ENCODE measurements at places on chromosomes 12 and 14.

GRCh38 chr12:104740668-104741067 is 217.4 kb downstream of the SLC41A2 start:
- DNase-seq = no peak

DNA sequence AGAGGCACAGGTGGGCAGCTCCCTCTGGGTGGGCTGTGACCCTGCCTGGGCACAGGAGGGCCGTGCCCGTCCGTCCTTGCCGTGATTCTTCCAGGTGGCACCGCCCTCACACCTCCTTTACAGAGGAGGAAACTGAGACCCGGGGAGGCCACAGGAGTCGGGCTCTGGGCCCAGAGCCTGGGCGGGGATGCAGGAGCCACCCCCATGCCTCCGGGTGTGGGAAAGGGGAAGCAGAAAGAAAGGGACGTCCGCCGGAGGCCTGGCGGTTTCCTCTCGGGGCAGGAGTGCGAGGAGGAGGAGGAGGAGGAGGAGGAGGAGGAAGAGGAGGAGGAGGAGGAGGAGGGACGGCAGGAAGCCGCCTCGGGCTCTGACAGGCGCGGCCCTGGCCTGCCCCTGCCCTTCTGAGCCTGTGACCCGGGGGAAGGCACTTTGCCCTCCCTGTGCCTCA is 23.0 kb downstream of the SH2B3 start:
- DNase-seq = no peak

- DNase-seq = no peak
Observed at GRCh38 chr12:19740472-19741131, 301.3 kb downstream of the AEBP2 start.

- no peak for DNase-seq
Observed at GRCh38 chr12:51950682-51951198, 759 bp upstream of the ACVR1B start.

DNA sequence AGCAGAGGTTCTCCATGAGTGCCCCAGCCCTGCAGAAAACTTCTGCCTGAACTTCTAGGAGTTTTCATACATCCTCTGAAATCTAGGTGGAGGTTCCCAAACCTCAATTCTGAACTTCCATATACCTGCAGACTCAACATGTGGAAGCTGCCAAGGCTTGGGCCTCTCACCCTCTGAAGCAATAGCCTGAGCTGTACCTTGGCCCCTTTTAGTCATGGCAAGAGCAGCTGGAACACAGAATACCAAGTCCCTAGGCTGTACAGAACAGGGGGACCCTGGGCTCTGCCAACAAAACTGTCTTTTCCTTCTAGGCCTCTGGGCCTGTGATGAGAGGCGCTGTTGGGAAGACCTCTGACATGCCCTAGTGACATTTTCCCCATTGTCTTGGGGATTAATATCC is 494.3 kb upstream of the FOXG1 start:
- no peak for DNase-seq

DNA sequence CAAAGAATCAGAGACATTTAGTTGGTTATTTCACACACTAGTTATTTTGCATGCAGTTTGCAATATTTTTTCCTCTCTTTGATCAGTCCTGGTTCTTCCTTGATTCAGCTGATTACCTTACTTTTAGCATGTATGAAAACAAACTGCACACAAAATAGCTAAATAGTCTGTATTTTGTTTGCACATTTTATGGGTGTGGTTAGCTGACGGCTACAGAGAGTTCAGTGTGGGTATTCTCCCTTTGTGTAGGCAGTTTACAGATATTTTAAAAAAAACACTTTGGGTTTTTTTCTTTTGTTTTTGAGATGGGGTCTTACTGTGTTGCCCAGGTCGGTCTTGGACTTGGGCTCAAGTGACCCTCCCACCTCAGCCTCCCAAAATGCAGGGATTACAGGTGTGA is 28.5 kb downstream of the TOGARAM1 start:
- no peak for DNase-seq

- no peak for DNase-seq
Observed at GRCh38 chr12:30824311-30824710, 69.6 kb upstream of the CAPRIN2 start.

DNA sequence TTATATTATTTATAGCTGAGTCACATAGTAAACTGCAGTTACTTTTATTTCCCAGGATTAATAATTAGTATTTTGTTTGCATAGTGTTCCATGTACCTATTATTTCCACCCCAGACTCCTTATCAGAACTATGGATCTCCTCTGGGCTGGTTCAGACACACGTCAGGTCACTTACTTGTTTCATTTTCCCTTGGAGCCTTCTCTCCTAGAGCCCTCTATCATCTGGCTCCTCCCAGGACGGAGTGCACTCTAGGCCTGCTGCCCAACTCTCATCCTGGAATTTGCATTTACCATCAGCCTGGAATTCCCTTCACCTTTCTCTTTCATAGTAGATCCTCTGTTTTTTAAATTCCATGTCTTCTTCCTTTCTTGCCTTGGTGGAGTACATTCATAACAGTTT is 28.5 kb upstream of the GALNT16 start:
- DNase-seq = no peak

DNA sequence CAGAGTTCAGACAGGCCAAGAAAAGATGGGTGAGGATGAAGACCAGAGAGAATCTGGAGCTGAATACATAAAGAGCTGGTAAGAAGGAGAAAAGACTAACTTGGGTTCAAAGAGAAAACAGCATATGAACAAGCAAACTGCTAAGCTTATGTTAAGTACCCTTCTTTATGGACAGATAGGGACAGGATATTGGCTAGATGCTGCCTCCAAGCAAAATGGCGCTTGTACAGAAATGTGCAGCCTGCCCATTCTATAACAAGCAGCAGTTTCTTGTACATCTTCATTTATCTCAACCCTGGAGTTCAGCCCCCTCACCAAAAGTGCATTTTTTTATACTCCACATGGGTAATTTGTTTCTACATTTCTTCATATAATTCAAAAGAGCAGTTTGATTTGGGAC is 184.5 kb downstream of the RMST start:
- DNase-seq = no peak

DNA sequence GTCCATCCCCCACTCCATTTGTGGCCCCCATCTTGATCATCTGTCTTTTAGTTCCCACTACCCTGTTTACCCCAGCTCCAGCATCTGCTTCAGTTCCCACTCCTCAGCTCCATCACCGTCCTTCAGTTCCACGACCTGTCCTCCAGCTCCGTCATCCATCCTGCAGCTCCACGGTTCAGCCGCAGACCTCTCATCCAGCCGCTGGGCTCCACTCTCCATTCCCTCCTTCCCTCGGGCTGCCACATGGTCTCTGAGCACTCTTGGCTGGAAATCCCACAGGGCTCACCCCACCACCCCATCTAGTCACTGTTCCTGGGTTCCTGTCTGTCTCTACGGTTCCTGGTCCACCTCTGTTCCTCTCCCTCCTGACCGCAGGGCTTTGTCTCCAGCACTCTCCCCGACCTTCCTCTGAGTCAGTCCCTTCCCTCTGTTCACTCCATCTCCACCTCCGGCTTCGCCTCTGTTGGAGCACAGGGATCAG is 3.3 kb upstream of the P3H3 start:
- DNase-seq = peak; percentile 75

DNA sequence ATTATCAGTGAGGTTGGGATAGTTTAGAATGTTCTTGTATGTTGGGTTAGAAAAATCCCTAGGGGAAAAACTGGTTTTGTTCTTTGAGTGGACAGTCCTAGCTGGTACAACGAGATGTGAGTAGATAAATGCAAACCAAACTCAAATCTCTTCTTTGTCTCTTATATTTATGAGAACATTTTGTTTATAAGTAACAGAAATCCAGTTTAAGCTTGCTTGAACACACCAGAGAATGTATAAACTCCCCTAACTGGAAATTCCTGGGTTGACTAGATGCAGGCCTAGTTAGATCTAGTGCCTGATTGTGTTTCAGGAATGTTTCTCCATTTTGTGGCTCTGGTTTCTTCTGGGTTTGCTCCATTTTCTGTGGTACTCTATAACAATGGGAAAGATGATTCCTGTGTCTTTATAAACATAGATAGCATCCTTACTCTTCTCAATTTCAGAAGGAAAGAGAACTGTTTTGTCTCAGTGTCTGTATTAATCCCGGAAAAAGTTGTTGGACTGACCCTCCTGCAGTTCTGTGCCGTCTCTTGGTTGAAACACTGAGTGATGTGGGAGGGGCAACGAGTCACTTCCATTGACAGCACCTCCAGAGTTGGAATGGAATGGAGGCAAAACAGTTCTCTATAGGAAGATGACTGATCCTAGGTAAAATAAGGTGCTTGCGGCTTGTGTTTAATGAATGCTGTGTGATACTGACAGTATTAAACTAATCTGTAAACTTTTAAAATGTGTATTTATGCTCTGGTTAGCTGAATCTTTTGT is 244.8 kb downstream of the TMTC2 start:
- DNase-seq = no peak

DNA sequence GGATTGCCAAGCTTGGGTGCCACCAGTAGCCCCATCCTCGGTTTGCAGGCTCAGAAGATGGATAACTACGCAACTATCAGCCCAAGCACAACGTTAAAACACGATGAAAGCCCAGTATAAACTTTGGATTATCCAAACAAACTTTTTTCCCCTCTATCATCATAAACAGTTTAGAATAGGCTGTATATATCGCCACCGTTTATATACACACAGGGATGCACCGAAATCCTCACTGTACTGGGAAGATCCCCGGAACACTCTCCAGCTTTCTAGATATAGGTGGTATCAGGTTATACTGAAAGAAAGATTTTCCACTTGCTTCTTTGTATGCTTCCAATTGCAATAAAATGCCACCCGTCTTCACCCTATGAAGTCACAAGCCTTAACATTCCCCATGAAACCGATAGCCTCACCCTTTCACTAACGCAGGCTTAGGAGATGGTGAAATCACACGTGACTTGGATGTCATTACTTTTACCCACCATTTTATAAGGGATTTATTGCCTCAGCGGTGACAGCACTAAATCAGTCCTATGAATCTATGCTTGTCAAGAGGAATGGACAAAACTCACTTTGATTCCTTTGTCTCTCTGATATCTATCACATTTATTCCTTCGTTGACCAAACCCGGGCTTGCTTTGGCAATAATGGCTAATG is 207.6 kb upstream of the FOXN3 start:
- DNase-seq = no peak

DNA sequence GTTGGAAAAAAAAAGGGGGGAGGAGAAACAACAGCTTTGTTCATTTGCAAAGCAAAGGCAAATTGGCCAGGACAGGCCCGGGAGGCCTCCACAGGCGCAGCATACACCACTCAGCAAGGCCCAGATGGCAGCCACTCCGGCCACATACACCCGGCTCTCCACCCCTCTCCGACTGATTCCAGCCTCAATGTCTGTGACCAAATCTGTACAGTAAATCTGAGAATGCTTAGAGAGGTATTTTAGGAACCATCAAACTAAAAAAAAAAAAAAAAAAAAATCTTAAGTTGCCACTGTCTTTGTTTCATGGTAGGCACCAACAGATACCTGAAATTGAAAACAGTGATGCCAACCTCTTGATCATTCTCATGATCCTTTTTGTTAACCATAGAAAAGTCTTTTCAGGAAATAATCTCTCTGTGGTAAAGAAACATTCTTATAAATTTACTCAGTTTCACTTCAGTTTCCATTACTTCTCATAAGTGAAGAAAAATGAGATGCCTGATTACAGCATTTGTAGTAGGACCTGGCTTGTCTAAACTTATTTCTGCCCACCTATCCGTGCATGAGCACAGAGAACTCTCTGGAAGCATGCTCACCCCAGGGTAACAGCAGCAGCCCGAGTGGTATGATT is 20.2 kb downstream of the VPS37B start:
- DNase-seq = no peak

GRCh38 chr14:61486930-61487495 is 165.6 kb downstream of the PRKCH start:
- no peak for DNase-seq

GRCh38 chr12:14956024-14956891 is 5.1 kb downstream of the ARHGDIB start:
- DNase-seq = no peak

GRCh38 chr12:12267742-12268200 is 927 bp upstream of the LRP6 start:
- no peak for DNase-seq

GRCh38 chr14:44712024-44712815 is 205.1 kb upstream of the FSCB start:
- DNase-seq = no peak

DNA sequence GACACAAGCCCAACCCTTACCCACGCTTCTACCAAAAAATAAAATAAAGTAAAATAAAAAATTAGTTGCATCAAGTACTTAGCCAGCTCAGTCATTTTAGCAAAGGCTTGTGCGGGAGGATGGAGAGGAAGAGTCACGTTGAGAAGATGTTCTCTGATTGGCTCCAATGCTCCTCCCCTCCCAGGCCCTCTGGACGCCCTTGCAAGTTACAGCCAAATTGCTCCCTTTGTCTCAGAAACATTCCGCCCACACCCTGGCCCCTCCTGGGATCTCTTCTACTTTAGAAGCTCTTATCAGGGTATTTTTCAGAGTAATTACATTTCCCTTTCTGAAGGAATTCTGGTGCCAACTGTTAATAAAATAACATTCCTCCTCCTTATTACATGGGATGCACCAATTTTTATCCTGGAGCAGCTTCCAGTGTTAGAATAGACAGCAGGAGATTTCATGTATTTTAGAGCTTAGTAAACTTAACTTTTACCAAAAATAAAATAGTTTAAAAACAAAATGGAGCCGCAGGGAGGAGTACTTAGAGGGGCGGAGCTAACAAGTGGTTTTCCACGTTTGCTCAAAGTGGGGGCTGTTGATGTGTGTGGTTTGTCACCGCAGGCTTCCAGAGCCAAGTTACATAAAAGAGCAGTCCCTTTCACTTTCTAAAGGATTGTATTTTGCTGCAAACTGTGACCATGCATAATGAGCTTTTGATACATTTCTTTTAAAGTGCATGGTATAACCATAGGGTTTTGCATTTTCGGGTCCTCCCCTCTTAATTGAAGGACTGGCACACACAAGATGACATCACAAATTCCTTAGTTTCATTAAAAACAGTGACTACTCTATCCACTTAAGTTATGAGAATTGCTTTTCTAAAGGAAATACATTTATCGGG is 71.7 kb upstream of the RAP1B start:
- DNase-seq = peak; percentile 85

- DNase-seq = no peak
Observed at GRCh38 chr14:95503365-95504134, 12.9 kb downstream of the SYNE3 start.

- no peak for DNase-seq
Observed at GRCh38 chr12:25253371-25254068, 2.8 kb upstream of the KRAS start.

GRCh38 chr12:12336049-12336411 is 14.0 kb downstream of the MANSC1 start:
- DNase-seq = no peak

GRCh38 chr14:80124794-80125193 is 86.5 kb downstream of the DIO2 start:
- no peak for DNase-seq

GRCh38 chr12:49335955-49336644 is 888 bp downstream of the C1QL4 start:
- DNase-seq = no peak

Measured in GM23248 (cell line).